ENCODE measurements at places on chromosomes 1 and 21.

DNA sequence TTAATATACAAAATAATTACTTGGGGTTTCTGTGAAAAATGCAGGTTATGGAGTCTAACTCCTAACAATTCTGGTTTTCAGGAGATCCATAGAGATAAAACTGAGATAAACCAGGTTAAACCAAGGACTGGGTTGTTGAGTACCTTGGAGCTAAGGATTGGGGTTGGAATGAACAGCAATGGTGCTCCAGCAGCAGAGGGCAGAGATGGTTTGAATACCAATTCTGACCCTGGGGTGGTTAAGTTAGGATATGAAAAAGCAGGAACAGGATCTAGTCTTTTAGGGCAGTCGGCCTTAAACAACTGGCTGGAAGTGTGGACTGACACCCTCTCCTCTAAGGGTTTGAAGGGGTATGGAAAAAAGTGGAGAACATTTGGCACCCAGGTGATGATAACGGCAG is 53.0 kb downstream of the UROD start:
- DNase-seq: no peak

DNA sequence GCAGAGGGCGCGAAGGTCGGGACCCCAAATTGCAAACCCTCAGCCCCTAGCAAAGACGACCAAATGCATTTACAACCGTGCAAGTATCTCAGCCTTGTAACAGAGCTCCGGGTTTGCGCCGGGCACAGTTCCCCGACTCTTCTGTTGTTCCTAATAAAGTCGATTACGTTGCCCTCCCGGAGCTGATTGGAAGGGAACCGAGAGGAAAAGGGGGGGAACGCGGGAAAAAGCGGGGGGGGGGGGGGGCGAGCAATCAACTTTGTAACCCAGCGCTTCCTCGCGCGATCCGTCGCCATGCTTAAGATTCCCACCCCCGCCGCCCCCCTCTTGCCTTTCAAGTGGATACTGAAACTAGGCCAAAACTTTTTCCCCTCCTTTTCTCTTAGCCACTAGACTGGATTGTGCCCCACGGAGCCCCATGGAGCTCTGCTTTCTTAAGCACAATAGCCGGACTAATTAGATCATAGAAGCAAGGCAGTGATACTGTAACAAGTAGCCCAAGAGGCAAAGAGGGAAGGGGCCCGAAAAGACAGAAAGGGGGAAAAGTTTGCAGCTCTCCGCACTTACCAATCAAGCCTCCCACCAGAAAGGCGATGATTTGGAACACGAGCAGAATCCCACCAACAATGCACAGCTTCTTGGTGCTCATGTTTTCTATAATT is 565 bp downstream of the WLS start:
- no peak for DNase-seq

DNA sequence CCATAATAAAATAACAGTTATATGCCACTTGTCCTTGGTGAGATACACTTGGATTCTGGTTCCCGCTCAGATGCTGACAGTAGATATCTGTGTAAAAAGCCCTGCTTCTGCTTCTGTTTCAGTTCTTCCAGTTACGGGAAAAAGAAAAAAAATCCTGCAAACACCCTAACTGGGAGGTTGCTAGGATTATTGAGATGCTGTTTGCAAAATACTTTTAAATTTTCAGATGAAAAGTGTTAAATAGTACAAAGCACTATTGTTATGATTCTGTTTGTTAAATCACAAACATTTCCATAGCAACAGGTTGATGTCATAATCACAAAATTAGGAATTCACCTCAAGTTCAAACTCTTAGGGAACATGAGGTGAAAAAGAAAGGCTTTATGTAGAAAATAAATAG is 232.3 kb downstream of the HMCN1 start:
- no peak for DNase-seq

- DNase-seq: no peak
These were observed 100.1 kb downstream of the BRINP2 start for GRCh38 chr1:177270863-177271262.

DNA sequence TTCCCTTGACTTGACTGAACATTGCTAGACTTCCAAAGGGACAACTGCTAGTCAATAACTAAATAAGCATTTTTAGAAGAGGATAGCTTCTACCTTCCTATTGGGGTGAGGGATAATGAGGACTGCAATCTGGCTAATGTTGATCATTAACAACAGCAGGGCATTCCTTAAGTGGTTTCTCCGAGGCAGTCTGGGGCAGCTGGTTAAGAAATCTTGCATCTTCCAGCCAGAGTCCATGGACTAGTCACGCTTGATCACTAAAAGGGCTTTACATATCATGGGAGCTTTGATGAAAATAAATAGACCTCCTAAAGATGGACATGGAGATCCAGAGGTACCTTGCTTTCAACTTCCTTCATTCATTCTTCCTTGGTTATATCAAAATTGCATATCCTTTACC is 329.4 kb upstream of the ESRRG start:
- no peak for DNase-seq

DNA sequence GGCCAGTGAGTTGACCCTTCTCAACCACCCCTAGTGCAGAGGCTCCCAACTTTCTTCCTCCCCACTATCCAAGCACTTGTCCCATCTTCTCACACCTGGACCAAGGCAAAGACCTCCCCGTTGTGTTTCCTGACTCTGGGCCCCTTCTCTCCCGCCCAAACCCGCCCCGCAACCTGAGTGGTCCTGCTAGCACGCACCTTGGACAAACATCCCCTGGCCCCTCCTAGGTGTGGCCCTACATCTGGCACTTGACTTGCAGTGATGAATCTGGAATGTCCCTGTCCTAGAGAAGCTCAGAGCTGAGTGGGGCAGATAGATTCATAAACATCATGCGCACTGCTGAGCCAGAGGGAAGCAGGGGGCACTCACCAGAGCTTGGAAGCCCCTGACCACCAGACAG is 2.3 kb downstream of the SLC5A9 start:
- DNase-seq: no peak

DNA sequence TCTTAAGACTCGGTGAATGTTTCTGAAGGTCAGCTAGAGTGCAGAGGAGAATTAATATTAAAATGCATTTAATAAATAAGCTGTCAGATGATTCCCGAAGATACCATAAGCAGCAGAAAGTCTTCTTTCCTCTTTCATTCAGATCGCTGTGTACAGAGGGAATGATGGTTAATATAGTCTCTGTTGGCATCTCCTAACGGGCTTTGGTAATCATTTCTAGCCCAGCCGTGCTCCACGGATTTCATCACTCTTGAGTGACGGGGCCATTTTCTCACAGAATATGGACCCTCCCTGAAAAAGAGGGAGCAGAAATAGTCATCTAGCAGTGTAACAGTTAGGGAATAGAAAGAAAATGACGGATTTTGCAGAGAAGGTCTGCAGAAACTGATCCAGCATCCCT is 103.1 kb downstream of the ST6GALNAC3 start:
- no peak for DNase-seq
